ENCODE measurements at places on chromosomes 12 and 14.

GRCh38 chr14:54881235-54881760 lies 21.3 kb downstream of the GCH1 start:
- DNase-seq = no peak

DNA sequence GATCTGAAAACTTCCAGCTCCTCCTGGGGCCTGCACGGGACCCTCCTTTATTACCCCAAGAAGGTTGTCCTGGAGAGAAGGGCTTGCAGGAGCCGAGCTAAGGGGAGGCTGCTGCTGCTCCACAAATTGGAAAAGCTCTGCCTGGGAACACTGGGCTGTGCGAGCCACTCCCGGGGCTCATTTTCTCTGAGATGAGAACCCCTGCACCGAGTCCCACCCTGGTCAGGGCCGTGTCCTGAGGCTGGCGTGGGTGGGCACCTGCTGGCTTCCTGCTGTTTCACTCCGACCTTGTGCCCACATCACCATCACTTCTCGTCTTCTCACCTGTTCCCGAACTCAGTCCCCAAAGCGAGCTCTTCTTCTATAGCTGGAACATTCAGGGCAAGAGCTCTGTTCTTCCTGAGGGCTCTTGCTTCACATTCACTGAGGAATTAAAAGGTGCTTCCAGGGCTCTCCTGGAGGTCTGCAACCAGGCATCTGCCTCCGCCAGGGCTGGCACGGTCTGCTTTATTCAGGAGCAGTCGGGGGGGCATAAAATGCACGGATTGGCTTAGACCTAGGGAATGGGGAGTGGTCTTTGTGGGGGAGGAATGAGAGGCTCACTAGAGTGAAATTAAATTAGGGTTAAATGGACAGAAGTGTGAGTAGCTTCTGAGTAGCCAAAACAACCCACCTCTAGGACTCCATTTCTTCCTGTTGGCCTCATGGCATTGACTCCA lies 98.5 kb downstream of the ADGRD1 start:
- DNase-seq = no peak

GRCh38 chr14:54794796-54795195 lies 107.8 kb downstream of the GCH1 start:
- no peak for DNase-seq

DNA sequence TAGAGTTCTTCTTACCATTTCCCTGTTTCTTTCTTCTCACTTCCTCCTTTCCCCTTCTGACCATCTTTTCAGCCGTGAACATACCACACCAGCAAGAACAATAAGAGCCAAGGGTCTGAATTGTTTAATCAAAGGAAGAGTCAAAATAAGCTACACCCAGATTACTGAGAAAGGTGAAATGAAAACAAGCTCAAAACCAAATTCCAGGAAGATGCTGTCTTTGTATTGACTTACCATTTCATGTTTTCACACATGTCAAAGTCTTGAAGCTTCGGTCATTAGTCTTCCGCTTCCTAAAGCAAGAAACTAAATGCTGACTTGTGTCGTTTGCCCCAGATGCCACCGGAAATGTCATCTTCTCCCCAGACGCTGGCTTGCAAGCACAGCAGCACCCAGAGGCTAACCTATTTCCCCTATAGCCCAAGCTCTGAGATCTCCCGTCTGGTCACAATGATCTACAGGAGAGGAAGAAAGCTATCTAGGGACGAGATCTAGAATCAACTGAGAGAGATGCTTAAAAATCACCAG lies 136.5 kb upstream of the AMIGO2 start:
- DNase-seq = no peak

DNA sequence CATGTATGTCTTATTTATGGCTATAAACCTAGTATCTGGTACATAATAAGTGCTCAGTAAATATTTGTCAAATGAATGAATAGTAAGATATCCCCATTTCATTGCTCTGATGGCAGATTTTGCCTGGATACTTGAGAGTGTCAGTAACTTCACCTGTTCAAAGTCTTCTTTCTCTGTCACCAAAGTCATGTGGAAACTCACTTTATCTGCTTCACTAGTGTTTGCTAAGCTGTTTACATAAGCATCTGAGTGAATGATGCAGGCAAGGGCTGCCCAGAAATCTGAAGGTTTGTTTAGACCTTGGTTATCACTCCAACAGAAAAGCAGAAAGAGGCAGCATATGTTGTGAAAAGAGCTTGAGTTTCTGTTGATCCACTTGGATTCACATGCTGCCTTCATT lies 4.3 kb downstream of the OR4E1 start:
- DNase-seq = no peak

- peak; percentile 20 for DNase-seq
Observed at GRCh38 chr12:19967431-19967830, 400.9 kb upstream of the PDE3A start.

GRCh38 chr14:104264495-104265265 lies 126.3 kb downstream of the KIF26A start:
- no peak for DNase-seq

- DNase-seq = no peak
Observed at GRCh38 chr14:61749867-61750266, 12.4 kb upstream of the SNAPC1 start.

DNA sequence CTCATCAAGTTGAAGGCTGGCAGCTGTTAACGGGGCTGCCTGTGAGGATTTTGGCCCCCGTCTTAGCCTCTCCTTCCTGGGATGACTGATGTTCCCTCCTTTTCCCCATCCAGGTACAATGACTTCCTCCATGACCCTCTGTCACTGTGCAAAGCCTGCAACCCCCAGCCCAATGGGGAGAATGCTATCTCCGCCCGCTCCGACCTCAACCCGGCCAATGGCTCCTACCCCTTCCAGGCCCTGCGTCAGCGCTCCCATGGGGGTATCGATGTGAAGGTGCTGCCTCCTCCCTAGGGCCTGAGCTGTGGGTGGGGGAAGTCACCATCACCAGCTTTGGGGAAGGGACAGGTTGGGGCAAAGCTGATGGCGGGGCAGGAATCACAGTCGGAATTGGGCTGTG lies 16.1 kb downstream of the SDS start:
- no peak for DNase-seq

GRCh38 chr12:26646571-26646970 lies 186.4 kb downstream of the ITPR2 start:
- DNase-seq = no peak

DNA sequence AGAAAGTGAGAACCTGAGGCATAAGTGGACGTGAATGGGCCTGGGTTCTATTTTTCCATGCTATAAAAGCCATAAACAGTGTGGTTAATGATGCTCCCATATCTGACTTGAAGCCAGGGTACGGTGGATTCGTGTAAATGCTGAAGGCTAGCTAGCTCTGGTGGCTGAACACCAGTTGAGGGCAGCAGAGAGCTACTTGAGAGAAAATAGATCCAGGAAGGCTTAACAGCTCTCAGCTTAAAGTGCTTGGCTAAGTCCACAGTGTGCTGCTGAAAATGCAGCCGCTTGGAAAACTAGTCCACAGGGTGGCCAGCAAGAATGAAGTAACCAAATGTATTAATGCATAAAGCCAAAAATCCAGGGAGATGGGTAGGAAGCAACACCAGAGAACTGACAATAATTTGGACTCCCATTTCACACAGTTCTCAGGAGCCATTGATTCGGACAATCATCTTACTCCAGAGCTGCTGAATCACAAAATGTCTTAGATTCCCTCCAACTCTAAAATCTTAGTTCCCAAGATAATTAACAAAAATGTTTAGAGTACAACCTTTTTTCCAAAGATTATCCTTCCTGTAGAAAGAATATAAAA lies 15.0 kb upstream of the FOXG1 start:
- peak; percentile 80 for DNase-seq

DNA sequence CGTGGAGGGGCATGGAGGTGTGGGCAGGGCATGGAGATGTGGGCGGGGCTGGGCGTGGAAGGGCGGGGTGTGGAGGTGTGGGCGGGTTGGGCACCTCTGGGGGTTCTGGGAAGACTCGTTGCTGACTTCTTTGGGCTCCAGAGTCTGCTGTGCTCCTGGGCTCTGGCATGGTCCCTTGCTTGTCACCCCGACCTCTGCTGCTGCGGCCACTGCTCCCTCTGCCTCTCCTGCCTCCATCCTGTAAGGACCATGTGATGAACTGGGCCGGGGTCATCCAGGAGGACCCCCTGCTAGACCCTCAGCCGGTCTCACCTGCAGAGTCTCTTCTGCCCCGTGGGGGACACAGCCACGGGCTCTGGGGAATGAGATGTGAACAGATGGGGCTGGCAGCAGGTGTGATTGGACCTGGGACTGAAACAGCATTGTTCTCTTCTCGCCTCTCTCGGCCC lies 15.3 kb downstream of the NOC4L start:
- no peak for DNase-seq

- DNase-seq = peak; percentile 13
Observed at GRCh38 chr12:50825372-50825838, 17.3 kb upstream of the TMPRSS12 start.

DNA sequence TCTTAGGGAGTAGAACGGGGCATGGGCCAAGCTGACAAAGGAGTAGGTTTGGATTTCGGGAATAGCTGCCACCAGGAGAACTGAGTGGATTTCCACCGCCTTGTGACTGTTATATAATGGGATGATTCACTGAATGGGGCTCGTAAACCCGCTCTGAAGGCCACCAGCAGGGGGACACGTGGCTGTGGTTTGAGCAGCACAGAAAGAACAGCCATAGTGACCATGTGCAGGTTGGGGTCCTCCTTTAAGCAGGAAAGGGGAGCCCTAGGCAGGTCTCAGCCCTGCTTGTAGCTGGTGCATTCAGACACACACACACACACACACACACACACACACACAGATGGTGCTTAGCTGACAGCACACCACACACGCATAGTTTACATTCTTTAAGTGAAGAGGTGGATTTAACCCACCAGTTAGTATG lies 8.6 kb upstream of the ASB2 start:
- no peak for DNase-seq

GRCh38 chr14:100416081-100416680 lies 93.0 kb downstream of the SLC25A47 start:
- DNase-seq = no peak

DNA sequence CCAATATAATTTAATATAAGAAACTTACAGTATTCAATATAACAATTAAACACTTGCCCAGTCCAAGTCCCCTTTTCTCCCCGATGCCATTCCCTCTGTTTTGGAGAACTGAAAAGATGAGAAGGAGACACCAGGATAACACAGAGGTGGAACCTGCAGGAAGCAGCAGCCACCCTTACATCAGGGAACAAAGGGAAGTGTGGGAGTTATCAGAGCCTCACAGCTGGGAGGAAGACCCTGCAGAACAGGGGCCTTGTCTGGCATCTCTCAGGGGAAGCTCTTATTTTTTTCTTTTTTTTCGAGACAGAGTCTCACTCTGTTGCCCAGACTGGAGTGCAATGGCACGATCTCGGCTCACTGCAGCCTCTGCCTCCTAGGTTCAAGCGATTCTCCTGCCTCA lies 52.6 kb downstream of the CALM1 start:
- DNase-seq = no peak

DNA sequence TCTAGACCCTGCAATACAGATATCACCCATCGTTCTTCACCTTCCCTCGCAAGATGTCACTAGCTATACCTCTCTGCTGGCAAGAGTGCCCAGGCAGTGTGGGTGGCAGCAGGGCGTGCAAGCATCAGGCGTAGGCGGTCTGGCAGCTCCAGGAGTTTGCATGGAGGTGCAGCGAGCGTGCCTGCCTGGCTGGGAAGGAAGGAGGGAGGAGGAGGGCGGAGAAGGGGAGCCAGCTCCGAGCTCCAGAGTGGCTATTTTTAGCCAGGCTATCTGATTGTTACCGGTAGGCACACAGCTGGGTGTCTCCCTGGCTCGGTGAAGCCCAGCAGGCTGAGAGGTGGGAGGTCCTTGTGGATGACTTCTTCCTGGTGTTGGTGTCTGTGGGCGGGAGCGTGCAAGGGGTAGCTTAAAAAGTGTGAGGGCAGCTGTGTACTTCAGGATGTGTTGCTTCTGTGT lies 6.2 kb downstream of the FOXJ2 start:
- peak; percentile 28 for DNase-seq

GRCh38 chr12:102512523-102512922 lies 32.2 kb upstream of the IGF1 start:
- no peak for DNase-seq

DNA sequence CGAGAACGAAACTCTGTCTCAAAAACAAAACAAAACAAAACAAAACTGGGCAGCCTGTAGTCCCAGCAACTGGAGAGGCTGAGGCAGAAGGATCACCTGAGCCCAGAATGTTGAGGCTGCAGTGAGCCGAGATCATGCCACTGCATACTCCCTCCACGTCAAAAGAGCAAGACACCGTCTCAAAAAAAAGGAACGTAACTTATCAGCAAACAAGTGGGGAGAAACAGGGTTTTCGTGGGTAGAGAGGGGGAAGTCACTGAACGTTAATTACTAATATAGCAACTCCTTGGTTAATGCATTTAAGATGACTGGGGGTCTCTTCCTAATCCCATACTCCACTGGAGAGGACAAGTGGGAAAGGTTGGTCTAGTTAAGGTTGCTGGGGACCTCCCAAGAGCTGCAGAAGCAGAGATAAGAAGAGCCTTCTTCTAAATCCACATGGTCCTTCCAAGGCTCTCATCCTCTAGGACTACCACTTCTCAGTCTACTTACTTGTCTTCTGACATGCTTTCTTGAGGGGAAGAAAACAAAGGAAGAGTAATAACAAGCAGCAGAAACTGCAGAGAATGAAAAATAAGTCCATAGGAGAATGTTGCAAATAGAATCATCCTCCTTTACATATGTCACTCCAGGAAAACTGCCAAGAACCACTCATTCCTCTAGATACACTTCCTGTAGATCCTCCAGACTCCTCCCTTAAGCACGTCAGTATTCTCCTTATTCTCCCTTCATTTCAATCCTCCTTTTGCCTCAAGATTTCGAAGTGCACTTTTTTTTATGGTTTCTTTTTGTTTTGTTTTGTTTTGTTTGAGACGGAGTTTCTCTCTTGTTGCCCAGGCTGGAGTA lies 5.8 kb downstream of the NUMB start:
- no peak for DNase-seq

- DNase-seq = no peak
Observed at GRCh38 chr12:128992550-128992949, 139.3 kb downstream of the GLT1D1 start.

GRCh38 chr14:100303179-100303578 lies 3.1 kb downstream of the SLC25A29 start:
- DNase-seq = no peak

- DNase-seq = no peak
Observed at GRCh38 chr12:20444595-20445170, 76.3 kb downstream of the PDE3A start.

GRCh38 chr12:71008616-71009015 lies 88.1 kb upstream of the PTPRR start:
- no peak for DNase-seq

DNA sequence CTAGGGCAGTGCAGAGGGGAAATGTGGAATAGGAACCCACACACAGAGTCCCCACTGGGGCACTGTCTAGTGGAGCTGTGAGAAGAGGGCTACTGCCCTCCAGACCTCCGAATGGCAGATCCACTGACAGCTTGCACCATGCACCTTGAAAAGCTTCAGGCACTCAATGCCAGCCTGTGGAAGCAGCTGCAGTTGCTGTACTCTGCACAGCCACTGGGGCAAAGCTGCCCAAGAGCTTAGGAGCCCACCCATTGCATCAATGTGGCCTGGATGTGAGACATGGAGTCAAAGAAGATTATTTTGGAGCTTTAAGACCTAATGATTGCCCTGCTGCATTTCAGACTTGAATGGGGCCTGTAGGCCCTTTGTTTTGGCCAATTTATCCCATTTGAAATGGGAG lies 21.7 kb upstream of the CCDC88C start:
- DNase-seq = no peak
